ENCODE measurements at places on chromosomes 3 and 15.

- no peak for DNase-seq
Measured at GRCh38 chr3:108472001-108472591, 38.3 kb downstream of the MYH15 start.

DNA sequence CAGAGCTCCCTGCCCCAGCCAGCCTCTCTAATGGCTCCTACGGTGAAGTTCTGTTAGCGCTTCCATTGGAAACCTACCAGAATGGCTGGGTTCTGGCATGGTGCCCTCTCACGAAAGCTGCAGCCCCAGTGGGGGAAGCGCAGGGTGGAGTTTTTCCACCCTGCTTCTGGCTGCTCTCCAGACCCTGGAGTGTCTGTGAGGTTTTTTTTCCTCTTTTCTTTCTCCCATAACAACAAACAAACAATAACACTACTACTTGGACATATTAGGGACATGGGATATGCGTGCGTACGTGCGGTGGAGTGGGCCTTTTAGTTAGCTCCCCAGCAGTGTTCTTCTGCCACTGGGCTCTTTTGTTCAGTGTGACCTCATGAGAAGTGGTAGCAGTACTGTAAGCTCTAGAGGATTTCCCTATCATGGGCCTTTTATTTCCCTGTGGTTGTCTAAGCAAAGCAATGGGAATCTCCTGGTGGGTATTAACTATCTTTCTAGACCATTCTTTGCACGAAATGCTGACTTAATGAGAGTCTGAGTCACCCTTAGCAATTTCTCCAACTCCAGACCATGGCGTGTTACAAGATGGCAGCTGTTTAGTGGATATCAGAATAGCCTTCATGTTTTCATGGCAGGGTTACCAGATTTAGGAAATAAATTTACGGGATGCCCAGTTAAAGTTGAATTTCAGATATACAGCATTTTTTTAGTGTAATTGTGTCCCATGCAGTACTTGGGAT is 161.9 kb downstream of the FNDC3B start:
- no peak for DNase-seq

DNA sequence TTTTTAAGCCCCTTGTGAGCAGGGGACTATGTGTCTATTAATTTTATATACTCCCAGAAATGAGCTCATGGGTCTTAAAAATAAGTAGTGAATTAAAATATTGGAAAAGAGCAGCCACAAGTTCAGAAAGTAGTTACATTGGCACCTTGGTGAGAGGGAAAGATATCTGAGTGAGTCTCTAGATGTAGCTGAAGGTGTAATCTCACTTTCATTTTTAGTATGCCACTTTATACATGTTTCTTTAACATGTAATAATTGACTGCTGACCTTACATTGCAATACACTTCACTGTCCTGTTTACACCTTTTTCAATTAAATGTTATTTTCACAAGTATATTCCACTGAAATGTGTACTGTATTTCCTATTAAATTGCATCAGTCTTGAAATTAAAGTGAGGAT is 12.1 kb upstream of the PAK6 start:
- no peak for DNase-seq

DNA sequence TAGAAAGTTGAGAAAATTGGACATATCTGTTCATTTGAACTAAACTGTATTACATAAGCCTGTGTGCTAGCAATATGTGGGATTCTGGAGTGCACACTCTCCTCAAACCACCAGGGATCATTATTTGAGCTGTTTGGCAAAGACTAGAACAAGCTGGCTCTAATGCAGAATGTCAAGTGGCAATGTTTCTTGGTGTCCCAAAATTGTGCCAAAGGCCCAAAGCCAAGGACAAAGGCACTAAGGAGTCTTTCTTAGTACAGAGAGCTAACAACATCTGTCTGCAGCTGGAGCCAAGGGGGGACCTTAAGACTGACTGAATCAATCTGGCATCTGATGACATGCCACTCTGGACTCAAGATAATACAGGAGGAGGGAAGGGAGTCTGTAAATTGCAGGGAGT is 76.7 kb upstream of the STRIT1 start:
- no peak for DNase-seq

DNA sequence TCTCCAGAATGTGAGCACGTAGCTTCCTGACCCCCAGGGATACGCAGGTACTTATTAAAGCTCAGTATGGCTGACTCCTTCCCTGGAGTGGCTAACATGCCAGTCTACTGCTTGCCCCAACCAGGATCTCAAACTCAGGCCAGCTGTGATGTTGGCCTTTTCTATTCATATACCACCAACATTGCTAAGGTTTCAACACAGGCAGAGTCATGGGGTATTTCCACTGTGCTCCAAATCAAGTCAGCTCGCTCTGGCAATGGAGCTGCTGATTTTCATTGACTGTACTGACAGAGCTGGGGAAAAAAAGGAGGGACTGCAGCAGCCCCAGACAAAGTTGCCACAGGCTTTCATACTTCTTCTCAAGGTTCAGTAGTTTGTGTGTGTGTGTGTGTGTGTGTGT is 87.0 kb downstream of the CFAP20DC start:
- DNase-seq: no peak

- DNase-seq: no peak
Measured at GRCh38 chr3:61667383-61667782, 106.0 kb downstream of the PTPRG start.

DNA sequence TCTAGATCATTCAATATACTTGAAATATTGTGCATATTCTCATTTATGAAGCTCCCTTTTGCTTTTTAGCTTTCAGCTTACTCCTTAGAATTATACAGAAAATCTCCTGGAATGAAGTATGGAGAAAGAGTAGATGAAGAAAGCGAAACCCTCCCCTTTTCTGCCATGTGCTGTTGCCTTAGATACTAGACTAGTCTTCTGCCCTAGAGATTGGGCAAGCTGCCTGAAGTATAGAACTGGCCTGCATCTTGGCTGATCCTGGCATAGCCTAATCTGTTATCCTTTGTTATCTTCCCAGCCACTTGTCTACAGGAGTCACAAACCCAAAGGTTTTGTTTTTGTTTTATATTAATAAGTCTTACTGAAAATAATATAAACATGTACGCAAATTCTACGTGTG is 138.8 kb downstream of the RBPMS2 start:
- no peak for DNase-seq

DNA sequence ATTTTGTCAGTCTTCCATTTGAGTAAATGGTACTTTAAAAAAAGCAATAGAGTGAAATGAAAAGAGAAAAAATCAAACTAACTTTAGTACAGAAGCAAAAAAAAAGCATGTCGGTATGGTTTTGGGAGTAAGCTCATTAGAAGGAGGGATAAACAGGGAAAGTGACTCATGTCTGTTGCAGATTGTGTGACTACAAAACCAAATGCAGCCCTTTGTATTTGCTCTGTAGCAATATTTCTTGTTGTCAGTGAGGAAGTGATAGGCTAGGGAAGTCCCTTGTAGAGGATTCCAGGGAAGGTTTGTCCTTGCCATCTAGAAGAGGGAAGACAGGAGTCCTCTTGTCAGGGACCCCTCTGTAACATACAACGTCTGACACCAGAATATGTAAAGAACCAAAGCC is 150.5 kb upstream of the POU1F1 start:
- no peak for DNase-seq

DNA sequence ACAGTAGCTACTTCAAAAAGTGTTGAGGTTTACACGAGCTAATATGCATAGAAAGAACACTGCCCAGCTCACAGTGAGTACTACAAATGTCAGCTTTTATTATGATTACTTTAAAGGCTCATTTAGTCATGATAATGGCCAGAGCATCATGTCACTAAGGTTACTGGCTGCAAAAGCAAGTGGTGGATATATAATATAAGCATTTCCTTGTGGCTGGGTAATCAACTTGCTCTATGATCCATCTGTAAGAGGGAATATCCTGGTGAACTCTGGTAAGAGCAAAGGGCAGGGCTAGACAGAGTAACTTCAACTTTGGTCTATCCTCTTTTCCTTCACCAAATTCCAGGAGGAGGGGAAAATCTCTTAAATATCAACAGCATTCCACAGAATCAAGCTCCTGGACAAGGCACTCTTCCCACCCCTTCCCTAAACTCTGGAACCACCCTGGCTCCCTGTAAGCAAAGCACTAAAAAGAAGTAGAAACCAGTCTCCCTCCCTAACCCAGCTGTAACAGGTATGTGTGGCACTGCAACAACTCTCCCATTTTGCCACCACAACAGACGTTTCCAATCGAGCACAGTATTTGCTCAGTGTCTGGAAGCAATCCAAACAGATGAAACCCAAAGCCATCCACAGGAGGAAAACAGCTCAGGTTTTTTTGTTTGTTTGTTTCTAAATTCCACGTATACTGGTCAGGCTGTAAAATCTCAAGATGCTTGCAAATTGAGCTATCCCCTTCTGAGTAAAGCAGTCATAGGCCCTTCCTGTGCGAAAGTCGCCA is 13.4 kb downstream of the B4GALT4 start:
- no peak for DNase-seq

GRCh38 chr3:194269610-194270145 is 81.5 kb downstream of the CPN2 start:
- DNase-seq: no peak

DNA sequence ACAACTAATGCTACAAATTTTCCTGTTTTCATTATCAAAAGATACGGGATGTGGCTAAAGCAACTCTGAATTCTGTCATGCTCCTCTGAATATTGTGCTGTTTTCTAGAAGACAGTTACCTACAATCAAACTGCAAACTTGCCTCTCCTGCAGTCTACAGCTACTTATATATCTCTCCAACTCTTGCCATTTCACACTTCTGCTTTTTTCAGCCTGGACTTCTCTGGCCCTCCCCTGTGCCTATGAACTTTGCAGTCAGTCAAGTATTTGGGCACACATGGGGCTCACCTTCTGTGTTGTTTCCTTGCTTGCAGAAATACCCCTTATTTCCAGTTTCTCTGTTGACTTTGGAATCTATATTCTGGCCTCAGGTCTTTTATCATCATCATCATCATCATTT is 575.6 kb downstream of the GRM7 start:
- no peak for DNase-seq

GRCh38 chr15:39641191-39641889 is 60.5 kb downstream of the THBS1 start:
- no peak for DNase-seq

- DNase-seq: no peak
Measured at GRCh38 chr15:57694279-57694678, 12.2 kb upstream of the POLR2M start.

- DNase-seq: no peak
Measured at GRCh38 chr15:99732124-99732750, 1.0 kb downstream of the LYSMD4 start.

DNA sequence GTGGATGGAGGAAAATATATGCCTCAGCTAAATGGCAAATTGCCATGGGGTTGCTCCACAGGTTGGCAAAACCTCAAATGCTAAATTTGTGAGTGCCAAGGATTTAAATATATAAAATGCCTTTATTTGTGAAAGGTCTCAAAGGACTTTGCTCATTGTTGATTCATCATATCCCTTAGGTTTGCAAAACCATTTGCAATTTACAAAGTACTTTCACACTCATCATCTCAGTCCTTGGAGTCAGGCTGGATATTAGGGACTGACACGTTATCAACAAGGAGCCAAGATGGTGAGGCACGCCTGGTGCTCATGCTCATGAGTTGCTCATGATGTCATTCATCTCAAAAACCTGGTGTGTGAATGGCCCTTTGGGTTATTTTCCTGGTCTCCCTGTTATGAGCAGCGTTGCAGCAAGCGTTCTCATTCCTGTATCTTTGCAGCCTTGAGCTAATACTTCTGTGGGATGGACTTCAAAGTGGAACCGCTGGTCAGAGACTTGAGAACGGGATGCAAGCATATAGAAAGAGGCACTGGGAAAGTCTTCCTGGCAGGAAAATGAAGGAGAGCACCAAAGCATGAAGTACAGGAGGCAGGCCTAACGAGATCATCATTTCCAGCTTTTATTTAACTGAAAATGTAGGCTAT is 66.0 kb downstream of the MYO1E start:
- no peak for DNase-seq

- DNase-seq: no peak
Measured at GRCh38 chr15:78234515-78235040, at the start of gene ACSBG1. Gene ACSBG1, minus strand, starts transcription at chr15:78234565. Its CDS starts 64 bp downstream, at chr15:78234501.

DNA sequence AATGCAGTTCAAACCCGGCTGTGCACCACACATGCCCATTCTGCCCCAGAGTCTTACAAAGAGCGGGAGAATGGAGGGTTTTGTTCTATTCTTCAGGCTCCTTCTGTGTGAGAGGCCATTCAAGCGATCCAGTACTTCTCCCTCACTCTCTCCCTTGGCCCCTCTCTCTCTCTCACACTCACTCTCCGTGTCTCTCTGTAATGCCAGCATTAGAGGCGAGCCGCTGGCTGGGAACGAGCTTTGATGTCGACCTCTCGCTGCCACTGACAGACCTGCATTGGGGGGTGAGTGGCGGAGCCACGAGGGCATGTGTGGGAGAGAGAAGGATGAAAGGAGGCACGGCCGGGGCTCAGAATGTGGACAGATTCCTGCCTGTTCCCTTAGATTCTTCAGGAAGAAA is 231.7 kb upstream of the ARRDC4 start:
- DNase-seq: no peak

GRCh38 chr15:64686130-64686735 is 89.2 kb downstream of the RBPMS2 start:
- DNase-seq: no peak

GRCh38 chr15:96246057-96246456 is 84.4 kb upstream of the NR2F2 start:
- no peak for DNase-seq

- no peak for DNase-seq
Measured at GRCh38 chr3:129746629-129747028, 140.2 kb upstream of the PLXND1 start.

- DNase-seq: peak; percentile 59
Measured at GRCh38 chr3:49158103-49158709, 7.9 kb downstream of the CCDC71 start.

DNA sequence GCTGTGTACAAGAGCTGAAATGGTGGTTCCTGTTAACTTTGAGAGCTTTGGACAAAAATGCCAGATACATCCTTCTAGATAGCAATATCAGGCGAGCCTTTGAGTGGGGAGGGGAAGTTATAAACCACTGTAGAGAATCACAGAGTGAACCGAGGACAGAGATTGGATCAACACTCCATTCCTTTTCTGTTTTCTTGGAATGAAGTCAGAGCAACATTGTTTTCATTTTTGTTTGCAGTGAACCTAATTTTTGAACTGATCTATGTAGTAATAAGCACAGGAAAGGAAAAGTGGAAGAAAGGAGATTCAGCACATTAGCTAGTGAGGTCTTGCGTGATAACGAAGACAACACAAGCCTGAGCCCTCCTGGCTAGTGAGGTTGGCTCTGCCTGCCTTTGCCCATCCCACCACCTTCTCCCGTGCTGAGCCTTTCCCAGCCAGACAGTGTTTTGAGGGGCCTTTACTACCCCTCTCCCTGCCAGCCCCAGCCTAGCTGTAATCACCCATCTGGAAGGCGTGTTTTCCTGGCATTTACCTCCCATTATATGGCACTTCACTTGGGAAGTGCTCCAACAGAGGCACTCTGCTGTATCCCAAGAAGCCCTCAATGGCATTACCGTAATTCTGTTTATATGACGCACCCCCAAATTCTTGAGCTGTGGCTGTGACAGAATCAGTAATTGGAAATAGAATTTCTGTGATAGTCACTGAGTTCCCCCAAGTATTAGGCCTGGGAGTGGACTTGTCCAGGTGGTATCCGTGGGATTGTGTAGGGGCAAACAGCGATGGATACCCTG is 129.8 kb downstream of the CACNA1D start:
- no peak for DNase-seq

- no peak for DNase-seq
Measured at GRCh38 chr15:87215100-87215499, 1041.4 kb downstream of the NTRK3 start.

Data from activated effector memory CD4-positive, alpha-beta T cell treated with Interleukin-2 at 50 U/mL for 16 hours (primary cell).